Fibroblast of lung (primary cell): ENCODE measurements at places on chromosomes 13 and 19. TPM values are rescaled to one million over a fixed set of nuclear protein-coding genes. Genes with fewer than 3 reads are reported as not detected.
A peak's percentile ranks its signal among the peaks of the same experiment; 100 is the strongest.

C19orf81 gene
- not detected in 2 replicates for total RNA-seq

ZNF324B gene
- total RNA-seq, result 8.9 and 9.0 TPM in 2 replicates

LGALS4 gene
- total RNA-seq, result not detected in 2 replicates

TFPT gene
- total RNA-seq, result 16.7 and 19.2 TPM in 2 replicates

SYNE4 gene
- under 0.01 and 0.17 TPM in 2 replicates for total RNA-seq

GNG7 gene
- total RNA-seq, result 0.51 and 0.83 TPM in 2 replicates

CBLC gene
- under 0.01 and 0.33 TPM in 2 replicates for total RNA-seq

CD177 gene
- under 0.01 and 0.33 TPM in 2 replicates for total RNA-seq

NRTN gene
- 0.50 and 0.51 TPM in 2 replicates for total RNA-seq

- peak overlapping the region; percentile 15 for H3K27ac ChIP-seq
- H3K36me3 ChIP-seq, result no peaks in the 10 kb centered on the region
- DNase-seq, result peak; percentile 71
- H3K27me3 ChIP-seq, result no peaks in the 10 kb centered on the region
These were observed 3.7 kb upstream of the SIN3B start for GRCh38 chr19:16825312-16826052.

- H3K4me3 ChIP-seq, result no peak overlapping the region
- no peaks in the 10 kb centered on the region for H3K4me1 ChIP-seq
- no peak overlapping the region for H3K27ac ChIP-seq
These were observed 57.6 kb downstream of the RCBTB2 start for GRCh38 chr13:48475230-48475629.

- H3K4me3 ChIP-seq, result peak within 1 kb of the TSS; percentile 12
- H3K27me3 ChIP-seq, result no peaks in the 10 kb centered on the region
- no peaks in the 10 kb centered on the region for H3K36me3 ChIP-seq
- H3K27ac ChIP-seq, result no peak within 1 kb of the TSS
- DNase-seq, result peak; percentile 10
These were observed at the start of gene LPAR2 for GRCh38 chr19:19627621-19628500. Gene LPAR2, minus strand, starts transcription at chr19:19628220. Its CDS starts 945 bp downstream, at chr19:19627275.

DNA sequence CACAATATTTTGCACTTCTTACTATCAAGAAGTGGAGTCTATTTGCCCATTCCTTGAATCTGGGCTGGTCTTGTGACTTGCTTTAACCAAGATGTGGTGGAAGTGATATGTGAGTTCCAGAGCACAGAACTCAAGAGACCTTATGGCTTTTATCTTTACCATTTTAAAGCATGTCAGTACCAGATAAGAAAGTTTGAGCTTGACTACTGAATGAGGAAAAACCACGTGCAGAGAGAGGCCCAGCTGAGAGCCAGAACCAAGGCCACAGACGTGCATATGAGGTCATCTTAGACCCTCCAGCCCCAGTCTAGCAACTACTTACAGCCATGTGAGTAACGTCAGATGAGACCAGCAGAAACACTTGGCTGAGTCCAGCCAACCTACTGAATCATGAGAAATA is 6.3 kb upstream of the CDK8 start:
- H3K4me1 ChIP-seq, result no peaks in the 10 kb centered on the region
- H3K36me3 ChIP-seq, result no peaks in the 10 kb centered on the region
- H3K27me3 ChIP-seq, result peaks cover 11% of the 10 kb centered on the region

GRCh38 chr19:15025217-15025616 is 24.1 kb upstream of the CASP14 start:
- no peaks in the 10 kb centered on the region for H3K27me3 ChIP-seq
- H3K27ac ChIP-seq, result no peak overlapping the region
- no peak for DNase-seq
- H3K4me3 ChIP-seq, result no peak overlapping the region

GRCh38 chr19:58350001-58350861 is 3.1 kb downstream of the A1BG start:
- no peaks in the 10 kb centered on the region for H3K27me3 ChIP-seq
- H3K27ac ChIP-seq, result no peak overlapping the region
- H3K4me3 ChIP-seq, result no peak overlapping the region
- peaks cover 2% of the 10 kb centered on the region for H3K36me3 ChIP-seq

DNA sequence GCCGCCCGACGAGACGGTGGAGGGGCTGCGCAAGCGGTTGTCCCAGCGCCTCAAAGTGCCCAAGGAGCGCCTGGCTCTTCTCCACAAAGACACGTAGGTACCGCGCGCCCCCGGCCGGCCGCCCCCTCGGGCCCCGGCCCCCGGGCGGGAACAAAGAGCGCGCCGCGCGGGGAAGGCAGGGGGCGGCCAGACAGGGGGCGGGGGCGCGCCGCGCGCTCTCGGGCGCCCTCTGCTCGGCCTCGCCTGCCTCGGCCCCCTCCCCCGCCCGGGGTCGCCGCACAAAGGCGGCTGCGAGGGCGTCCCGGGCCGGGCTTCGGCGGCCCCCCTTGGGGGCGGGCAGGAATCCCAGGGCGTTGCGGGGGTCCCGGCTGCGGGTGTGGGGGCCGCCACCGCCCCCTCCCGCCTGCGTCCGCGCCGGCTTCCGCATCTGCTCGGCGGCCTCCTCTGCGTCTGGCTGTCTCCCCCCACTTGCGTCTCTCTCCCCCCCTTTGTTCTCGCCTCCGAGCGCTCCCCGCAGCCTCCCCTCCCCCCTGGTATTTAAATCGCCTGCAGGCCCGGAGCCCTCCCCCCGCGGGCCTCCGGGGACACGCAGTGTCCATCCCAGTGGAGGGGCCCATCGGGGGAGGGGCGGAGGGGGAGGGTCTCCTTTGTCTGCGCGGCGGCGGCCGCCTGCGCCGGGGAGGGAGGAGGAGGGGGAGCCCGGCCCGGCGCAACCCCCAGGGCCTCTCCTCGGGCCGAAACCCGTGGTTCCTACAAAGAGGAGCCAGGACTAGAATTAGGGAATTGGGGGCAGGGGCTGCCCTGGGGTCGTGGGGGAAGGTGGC is 2.3 kb downstream of the MIDN start:
- no peaks in the 10 kb centered on the region for H3K27me3 ChIP-seq
- H3K4me3 ChIP-seq, result peak overlapping the region; percentile 81
- H3K4me1 ChIP-seq, result peaks cover 24% of the 10 kb centered on the region
- peaks cover 33% of the 10 kb centered on the region for H3K36me3 ChIP-seq

DNA sequence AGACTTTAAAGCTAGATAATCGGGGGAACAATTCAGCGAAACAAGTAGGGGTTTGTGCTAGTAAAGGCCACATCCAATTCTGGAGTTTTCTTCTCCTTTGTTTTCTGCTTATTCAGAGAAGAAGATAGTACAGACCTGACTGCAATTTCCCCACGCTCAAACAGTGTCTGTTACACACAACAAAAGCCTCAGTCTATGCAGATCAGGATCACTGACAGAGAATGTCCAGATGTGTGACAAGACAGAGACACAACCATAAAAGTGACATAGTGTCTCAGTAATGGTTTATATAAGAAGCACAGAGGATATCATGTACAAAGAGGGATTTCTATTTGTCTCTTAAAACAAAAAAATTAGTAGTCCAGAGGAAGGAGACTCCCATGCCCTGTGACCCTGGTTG is 70.7 kb upstream of the GTF3A start:
- no peaks in the 10 kb centered on the region for H3K27me3 ChIP-seq
- H3K27ac ChIP-seq, result no peak overlapping the region
- H3K4me1 ChIP-seq, result no peaks in the 10 kb centered on the region
- H3K36me3 ChIP-seq, result no peaks in the 10 kb centered on the region

- H3K4me1 ChIP-seq, result no peaks in the 10 kb centered on the region
- H3K27me3 ChIP-seq, result no peaks in the 10 kb centered on the region
- peak; percentile 13 for DNase-seq
- H3K4me3 ChIP-seq, result no peak overlapping the region
These were observed 108.5 kb upstream of the C1QTNF9B start for GRCh38 chr13:24005755-24006281.

DNA sequence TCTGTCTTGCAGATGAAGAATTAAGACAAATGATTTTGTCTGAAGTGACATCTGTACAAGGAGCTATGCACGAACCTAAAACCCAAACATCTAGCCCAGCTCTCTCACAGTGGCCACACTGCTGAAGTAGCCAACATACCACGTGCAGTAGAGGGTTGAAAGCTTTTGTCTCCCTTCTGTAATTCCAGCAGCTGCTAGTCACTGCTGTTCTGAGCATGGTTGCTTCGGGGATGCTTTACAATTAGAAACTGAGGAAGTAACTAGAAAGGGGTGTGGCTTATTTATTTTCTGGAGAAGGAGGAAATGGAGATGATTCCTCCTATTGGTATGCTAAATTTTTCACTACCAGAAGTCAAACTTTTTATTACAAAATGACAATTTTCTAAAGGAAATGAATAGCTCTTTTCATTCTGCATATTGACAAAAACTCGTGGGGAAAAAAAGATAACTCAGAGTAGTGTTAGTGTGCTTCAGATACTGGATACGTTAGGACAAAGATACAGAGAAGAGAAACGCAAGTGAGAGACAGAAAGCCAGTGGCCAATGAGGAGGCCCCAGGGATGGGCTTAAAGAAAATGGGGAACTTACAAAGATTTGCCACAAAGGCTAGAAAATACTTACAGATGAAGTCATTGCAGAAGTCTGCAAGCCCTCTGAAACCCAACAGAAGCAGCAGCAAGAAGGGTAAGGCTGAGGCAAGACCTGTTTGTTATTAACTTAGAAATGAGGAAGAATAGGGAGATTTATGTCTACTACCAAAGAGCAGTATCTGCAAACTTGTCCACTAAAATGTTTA is 192.7 kb upstream of the MIR17HG start:
- peak; percentile 66 for DNase-seq
- H3K27ac ChIP-seq, result no peak overlapping the region
- H3K36me3 ChIP-seq, result no peaks in the 10 kb centered on the region
- H3K4me3 ChIP-seq, result no peak overlapping the region
- H3K27me3 ChIP-seq, result no peaks in the 10 kb centered on the region
- no peaks in the 10 kb centered on the region for H3K4me1 ChIP-seq

- H3K36me3 ChIP-seq, result no peaks in the 10 kb centered on the region
- no peaks in the 10 kb centered on the region for H3K4me1 ChIP-seq
- no peaks in the 10 kb centered on the region for H3K27me3 ChIP-seq
- no peak overlapping the region for H3K4me3 ChIP-seq
- H3K27ac ChIP-seq, result no peak overlapping the region
- no peak for DNase-seq
These were observed 70.5 kb downstream of the ZNF568 start for GRCh38 chr19:36986601-36987000.

DNA sequence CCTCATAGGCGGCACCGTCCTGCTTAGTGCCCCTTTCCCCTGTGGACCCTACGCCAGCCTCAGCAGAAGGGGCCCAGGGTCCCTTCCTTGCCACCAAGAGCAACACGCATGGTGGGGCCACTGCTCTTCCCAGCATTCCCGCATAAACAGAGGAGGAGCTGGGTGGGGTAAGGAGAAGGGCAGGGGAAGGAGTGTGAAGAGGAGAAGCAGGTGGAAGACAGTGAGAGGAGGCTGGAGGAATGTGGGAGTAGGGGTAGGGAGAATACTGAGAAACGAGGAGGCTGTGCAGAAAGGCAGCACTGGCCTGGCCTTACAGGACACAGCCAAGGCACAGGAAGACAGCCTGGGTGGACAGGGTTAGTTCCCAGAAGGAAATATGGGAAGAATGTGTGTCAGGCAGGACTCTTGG is 43.9 kb downstream of the ZNF331 start:
- peaks cover 7% of the 10 kb centered on the region for H3K36me3 ChIP-seq
- DNase-seq, result no peak
- no peaks in the 10 kb centered on the region for H3K4me1 ChIP-seq
- H3K4me3 ChIP-seq, result no peak overlapping the region

DNA sequence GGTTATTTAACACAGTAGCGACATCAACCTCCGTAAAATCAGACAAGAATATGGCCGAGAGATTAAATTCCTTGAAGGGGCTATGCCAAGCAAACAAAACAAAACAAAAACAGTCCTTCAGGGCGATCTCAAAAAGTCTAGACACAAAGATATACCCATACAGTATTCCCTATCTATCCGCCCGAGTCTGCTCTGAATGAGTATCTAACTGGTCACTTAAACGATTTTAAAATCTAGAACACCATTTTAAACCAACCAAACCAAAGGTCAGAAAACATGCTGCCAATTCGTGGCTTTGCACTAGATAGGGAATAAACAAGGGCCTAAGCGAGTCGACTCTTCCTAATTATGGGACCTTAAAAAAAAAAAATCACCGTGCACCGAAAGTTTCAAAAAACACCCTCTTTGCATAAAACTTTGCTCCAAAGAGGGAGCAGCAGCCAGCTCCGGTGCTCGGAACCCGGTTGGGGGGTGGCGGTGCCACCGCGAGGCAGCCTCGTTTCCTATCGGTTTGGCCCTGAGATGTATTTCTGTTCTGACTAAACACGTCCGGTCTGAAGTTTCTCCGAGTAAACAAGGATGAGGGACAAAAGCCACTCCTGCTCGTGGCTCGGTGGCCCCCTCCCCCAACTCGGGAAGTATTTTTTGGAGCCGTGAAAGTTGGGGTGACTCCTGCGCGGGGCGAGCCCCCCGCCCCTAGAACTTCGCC is 1.8 kb downstream of the HMGB1 start:
- H3K27ac ChIP-seq, result peak overlapping the region; percentile 80
- DNase-seq, result peak; percentile 62
- H3K4me1 ChIP-seq, result peaks cover 2% of the 10 kb centered on the region

DNA sequence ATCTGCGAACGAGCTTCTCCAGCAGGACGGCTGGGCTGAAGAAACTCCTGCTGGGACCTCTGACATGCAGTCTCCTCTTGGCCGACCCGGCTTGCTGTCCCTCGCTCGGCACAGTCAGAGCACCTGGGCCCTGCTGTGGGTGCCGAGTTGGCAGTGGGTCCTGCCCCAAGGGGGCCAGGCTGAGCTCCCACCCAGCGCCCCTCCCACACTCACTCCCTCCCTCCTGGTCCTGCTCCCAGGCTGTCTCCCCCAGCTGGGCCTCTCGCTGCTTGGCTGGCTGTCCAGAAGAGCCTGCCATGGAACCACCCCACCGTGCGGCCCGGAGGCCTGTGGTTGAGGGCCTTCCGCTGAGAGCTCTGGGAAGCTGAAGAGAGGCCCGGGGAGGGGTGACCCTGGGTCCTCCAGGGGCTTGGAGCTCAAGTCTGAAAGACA is 6.0 kb downstream of the AKT2 start:
- peak; percentile 78 for DNase-seq
- H3K4me3 ChIP-seq, result peak overlapping the region; percentile 23
- peaks cover 14% of the 10 kb centered on the region for H3K4me1 ChIP-seq
- H3K27me3 ChIP-seq, result no peaks in the 10 kb centered on the region

GRCh38 chr13:92823059-92823458 is 403.5 kb upstream of the GPC6 start:
- no peaks in the 10 kb centered on the region for H3K4me1 ChIP-seq
- H3K36me3 ChIP-seq, result no peaks in the 10 kb centered on the region
- no peak for DNase-seq
- no peak overlapping the region for H3K27ac ChIP-seq
- no peak overlapping the region for H3K4me3 ChIP-seq
- no peaks in the 10 kb centered on the region for H3K27me3 ChIP-seq

GRCh38 chr19:44570984-44571684 is 41.7 kb upstream of the CEACAM20 start:
- DNase-seq, result peak; percentile 63
- H3K4me3 ChIP-seq, result no peak overlapping the region

- H3K36me3 ChIP-seq, result no peaks in the 10 kb centered on the region
- H3K27ac ChIP-seq, result peak overlapping the region; percentile 4
- peaks cover 13% of the 10 kb centered on the region for H3K4me1 ChIP-seq
- DNase-seq, result no peak
- H3K4me3 ChIP-seq, result no peak overlapping the region
- H3K27me3 ChIP-seq, result no peaks in the 10 kb centered on the region
These were observed 12.7 kb downstream of the LPAR6 start for GRCh38 chr13:48400090-48400694.

DNA sequence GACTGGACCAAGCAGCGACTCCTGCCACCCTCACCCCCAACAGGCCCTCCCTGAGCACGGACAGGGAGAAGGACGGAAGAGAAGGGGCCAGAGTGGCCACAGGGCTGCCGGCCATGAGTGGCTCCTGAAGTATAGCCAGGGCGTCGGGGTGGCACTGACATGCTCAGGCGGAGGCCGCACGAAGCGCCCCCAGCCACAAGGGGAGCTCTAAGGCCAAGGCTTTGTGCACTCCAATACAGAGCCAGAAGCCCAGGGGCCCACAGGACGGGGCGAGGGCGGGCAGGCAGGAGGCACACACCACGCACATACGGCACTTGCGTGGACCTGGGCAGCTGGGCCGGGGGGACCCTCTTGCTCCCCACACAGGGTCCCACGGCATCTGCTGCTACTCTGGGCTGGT is 52.0 kb downstream of the KLF2 start:
- no peak overlapping the region for H3K27ac ChIP-seq
- no peak overlapping the region for H3K4me3 ChIP-seq
- H3K36me3 ChIP-seq, result peaks cover 17% of the 10 kb centered on the region
